ENCODE measurements at places on chromosomes 7 and 10.

- no peak for DNase-seq
Measured at GRCh38 chr7:139695588-139695987, 82.2 kb downstream of the HIPK2 start.

GRCh38 chr7:24425664-24426063 is 141.7 kb downstream of the NPY start:
- no peak for DNase-seq

DNA sequence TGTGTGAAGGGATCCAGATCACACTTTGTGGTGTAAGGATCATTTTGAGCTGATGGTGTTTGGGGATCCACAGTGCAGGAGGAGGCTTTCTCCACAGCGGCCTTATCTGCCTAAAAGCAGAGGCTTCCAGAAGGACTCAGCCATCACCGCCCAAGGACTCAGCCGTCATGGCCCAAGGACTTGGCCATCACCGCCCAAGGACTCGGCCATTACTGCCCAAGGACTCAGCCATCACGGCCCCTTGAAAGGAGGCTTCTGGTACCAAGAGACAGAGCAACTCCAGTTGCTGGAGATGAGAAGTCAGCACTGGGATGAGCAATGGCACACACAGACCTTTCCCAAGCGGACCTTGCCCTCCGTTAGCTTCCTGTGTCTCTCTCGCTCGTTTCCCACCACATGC is 6.0 kb upstream of the CFAP46 start:
- DNase-seq = no peak

DNA sequence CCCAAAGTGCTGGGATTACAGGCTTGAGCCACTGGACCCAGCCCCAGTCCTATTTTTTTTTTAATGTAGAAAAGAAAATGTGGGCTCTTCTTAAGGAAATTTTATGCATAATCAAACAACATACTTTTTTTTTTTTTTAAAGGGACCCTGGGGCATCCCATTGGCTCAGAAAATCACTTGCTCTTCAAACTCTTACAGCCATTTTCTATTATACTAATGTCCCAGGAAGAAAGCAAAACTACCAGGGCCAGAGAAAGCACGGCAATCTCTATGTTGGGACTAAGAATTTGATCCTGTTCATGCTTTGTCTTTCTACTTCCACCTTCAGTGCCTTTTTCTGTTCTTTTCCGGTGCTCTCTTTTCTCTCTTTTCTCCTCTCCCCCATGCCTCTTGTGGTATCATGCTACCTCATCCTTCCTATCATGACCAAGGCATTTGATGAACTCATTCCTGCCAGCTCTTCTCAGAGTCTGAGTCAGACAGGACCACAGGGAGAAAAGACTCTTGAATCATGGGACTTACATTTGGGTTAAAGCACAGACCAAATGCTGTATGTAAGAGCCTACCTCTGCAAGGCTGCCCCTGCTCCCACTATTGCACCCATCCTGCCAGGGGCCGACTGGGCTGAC is 76.4 kb upstream of the CCNY start:
- no peak for DNase-seq

DNA sequence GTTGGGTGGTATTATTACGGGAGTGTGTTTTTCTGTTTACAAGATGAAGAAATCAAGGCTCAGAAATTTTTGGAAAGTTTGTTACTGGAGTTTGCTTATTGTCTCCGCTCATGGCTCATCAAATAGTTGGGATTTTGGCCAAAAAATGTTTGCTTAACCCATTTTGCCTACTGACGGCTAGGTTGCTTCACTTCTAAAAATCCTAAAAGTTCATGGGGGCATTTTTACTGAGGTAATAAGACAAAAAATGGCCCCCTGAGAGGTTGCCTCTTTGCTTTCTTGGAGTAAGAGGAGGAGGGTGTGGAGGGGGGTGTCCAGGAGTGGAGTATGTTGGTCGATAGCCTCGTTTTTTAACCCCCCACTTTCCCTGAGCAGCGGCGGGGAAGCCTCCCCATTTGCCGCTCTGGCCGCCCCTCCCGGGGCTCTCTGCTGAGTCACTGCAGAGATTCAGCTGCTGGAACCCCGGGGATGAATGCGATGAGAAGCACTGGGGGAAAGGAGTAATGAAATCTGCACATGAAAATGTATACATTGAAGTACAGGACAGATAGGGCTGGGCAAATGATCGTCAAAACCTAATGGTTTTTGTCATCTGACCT is 1.5 kb downstream of the MEST start:
- DNase-seq = no peak

- DNase-seq = no peak
Measured at GRCh38 chr7:131322061-131322460, 5.6 kb upstream of the MKLN1 start.

GRCh38 chr10:62587011-62587410 is 212.8 kb downstream of the ZNF365 start:
- DNase-seq = no peak

DNA sequence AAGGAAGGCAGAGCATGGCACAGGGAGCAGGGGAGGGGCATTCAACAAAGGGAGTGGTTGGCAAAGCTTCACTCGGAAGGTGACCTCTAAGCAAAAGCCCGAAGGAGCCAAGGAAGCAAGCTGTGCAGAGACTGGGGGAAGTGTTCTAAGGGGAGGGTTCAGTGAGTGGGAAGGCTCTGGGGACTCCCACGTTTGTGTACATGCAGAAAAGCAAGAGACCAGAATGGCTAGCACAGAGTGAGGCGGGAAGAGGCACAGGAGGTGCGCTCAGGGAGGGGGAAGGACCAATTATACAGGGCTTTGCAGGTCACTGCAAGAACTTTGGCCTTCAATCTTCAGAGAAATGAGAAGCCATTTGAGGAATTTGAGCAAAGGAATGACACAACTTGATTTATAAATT is 7.4 kb downstream of the ARHGAP21 start:
- no peak for DNase-seq

DNA sequence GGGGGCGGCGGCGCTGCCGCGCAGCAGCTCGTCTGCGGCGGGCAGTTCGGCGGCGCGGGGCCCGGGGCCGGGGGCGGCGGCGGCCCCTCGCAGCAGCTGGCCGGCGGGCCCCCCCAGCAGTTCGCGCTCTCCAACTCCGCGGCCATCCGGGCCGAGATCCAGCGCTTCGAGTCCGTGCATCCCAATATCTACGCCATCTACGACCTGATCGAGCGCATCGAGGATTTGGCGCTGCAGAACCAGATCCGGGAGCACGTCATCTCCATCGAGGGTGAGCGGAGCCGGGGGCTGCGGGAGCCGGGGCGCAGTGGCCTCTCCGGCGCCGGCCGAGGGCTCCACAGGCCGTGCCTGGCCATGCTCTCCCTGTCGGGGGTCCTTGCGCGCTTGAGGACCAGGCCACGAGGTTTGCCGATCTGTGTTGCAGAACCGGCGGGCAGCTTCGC is 548 bp downstream of the AGAP3 start:
- no peak for DNase-seq

GRCh38 chr10:1003884-1004670 is 15.8 kb downstream of the GTPBP4 start:
- DNase-seq = no peak

GRCh38 chr7:74343281-74344131 is 54.3 kb downstream of the CLIP2 start:
- no peak for DNase-seq

GRCh38 chr7:36746347-36746746 is 22.1 kb upstream of the AOAH start:
- no peak for DNase-seq

GRCh38 chr10:131961777-131962662 is 19.7 kb downstream of the BNIP3 start:
- DNase-seq = no peak

- DNase-seq = no peak
Measured at GRCh38 chr7:21028186-21028585, 241.5 kb upstream of the SP8 start.

DNA sequence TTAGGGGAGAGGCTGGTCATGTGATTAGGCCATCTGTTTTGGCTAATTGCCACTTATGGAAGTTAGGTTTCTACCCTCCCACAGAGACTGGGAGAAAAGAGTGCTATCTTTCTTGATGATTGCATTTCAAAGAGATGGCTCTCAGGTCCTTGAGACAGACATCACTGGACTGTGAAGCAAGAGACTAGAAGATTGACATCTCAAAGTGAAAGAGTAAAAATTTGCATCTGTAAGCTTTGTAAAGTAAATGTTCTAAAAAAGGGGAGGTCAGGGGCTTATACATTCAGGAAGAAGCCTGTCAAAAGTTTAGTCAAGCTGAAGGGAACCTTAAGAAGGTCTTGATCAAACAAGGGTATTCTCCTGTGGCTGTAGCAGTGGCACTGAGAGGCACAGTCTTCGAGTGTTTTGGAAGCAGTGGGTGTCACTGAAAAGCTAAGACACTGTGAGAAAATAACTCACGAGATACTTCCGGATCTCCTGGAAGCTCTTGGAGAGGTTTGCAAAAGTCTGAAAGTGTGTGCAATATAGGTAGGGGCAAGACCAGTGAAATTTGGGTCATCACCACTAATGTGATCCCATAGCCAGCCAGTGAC is 342.1 kb downstream of the PHF14 start:
- no peak for DNase-seq

DNA sequence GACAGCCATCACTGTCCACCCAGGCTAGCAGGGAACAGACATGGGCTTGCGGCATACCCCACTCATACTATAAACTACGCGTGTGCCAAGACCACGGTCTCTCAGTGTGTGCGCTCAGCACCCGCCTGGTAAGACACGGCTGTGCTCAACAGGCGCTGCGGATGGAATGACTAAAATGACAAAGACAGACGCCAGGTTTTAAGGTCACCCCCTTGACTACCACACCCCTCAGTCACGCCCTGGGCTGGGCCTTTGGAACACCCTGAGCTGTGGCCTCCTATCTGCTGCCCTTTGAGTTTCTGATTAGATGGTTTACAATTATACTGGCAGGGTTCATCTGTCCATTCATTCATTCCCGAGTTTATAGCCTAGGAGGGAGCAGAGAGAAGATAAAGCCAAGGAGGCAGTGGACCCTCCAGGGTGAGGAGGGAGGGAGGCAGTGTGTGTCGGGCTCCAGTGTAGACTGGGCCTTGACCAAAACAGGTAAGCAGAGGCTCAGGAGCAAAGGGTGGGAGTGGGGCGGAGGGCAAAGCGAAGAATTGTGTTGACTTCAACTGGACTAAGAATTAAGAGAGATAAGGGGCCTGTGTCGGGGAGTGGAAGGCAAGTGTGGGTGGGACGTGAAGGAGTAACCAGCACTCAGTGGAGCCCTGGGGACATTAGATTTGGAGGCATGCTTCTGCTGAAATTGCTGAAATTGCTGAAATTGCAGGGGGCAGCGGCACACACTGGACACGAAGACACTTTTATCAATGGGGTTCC is 35.0 kb downstream of the TNS3 start:
- no peak for DNase-seq

- no peak for DNase-seq
Measured at GRCh38 chr7:21345361-21345760, 82.5 kb upstream of the SP4 start.

Measured in stimulated activated CD4-positive, alpha-beta T cell treated with anti-CD3 and anti-CD28 coated beads, Interleukin-15, amount 100 ng/mL, for 1 hour (primary cell).